Activated naive CD8-positive, alpha-beta T cell treated with anti-CD3 and anti-CD28 coated beads, Interleukin-2, amount 10 ng/mL, durations not matched to agents 7 days and 5 days (primary cell): ENCODE measurements at places on chromosomes 13 and 19. TPM values are rescaled to one million over a fixed set of nuclear protein-coding genes. Genes with fewer than 3 reads are reported as not detected.

Gene AKAP8
- 59.1 TPM for total RNA-seq

GRCh38 chr13:73077865-73078264, 19.1 kb downstream of the KLF5 start:
- DNase-seq: no peak

- DNase-seq: no peak
Measured at GRCh38 chr19:5058521-5059212, 89.8 kb downstream of the KDM4B start.

DNA sequence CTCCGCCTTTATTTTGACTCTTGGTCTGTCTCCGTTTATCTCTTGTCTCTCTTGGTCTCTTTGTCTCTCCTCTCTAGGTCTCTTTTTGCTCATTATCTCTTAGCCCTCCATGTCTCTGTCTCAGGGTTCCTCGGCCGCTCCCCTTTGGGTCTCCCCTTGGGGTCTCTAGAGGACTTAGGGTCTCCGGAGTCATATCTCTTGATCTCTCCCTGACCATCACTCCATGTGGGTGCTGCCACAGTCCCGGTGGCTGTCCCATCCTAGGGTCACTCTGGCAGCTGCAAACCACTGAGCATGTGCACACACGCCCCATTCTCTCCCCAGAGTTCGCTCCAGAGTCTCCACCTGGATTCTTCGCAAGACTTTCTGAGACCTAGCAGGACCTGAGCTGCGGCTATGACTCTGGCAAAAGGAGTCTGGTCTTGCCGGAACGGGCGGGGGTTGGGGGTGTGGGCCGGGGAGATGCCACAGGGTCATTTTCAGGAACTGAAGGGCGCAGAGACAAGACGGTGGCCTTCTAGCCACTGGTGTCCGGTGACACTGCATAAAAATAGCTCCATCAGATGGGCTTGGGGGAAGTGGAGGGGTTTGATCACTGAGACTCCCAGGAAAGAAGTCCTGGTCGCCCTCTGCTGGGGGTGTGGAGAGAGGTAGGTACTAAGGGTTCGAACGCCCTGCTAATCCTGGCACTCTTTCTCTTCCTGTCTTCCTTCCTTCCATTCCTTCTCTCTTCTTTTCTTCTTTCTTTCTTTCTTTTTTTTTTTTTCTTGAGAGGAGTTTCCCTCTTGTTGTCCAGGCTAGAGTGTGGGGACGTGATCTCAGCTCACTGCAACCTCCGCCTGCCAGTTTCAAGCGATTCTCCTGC, 1.2 kb upstream of the KCNA7 start:
- no peak for DNase-seq

Gene CD79A
- total RNA-seq: 29.8 TPM

DNA sequence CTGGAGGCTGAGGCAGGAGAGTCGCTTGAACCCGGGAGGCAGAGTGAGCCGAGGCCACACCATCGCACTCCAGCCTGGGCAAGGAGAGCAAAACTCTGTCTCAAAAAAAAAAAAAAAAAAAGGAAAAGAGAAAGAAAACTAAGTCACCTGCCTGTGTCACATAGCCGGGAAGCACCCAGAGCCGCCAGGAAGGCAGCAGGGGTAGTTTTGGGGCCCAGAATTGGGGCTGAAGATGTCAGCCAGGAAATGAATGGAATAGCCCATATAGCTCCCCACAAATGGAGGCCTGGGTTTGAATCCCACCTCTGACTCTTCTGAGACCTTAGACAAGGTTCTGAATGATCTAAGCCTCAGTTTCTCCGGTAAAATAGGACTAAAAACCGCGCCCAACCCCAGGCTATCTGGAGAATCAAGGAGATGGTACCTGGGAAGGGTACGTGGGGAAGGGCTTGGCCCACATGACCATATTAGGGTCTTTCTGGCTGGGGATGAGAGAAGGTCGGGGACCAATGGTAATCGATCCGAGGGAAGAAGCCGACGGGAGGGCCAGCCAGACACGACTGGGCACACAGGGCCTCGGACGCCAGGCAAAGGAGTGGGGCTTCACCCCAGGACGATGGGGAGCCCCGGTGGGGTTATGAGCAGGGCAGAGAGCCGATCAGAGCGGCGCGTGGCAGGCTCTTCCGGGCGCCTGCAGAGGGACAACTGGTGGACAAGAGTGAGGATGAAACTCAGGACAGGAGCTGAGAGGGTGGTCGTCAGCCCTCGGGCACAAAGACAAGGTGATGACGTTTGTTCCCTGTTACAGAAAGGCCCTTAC, 14.4 kb downstream of the CCDC124 start:
- no peak for DNase-seq

Gene CAPN12
- total RNA-seq: 26.4 TPM

DNA sequence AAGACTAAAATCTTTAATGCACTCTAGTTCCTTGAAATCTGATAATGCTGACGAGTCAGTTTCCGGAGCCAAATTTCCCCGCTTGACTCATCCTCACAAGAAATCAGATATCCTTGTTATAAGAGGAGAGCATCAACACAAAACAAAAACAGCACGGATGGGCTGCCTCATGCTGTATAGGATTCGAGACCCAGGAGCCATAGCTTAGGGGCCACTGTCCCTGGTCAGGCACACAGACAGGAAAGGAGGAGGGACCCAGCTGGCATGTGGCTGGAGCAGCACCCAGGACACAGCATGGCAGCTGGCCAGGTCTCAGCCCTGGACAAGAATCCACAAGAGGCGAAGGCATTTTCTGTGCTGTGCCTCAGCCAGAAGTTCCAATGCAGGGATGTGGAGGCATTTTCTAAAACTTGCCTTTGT, 110.2 kb upstream of the SPATA13 start:
- no peak for DNase-seq

Gene N4BP2L2
- total RNA-seq: 180 TPM

- no peak for DNase-seq
Measured at GRCh38 chr19:11154683-11155047, 917 bp downstream of the SPC24 start.

- peak; percentile 10 for DNase-seq
Measured at GRCh38 chr19:46862503-46862834, 1.7 kb downstream of the ARHGAP35 start.

Gene LYL1
- total RNA-seq: 3.7 TPM

Gene CADM4
- total RNA-seq: 0.36 TPM
